ENCODE measurements at places on chromosomes 11 and 22. TPM values are rescaled to one million over a fixed set of nuclear protein-coding genes. Genes with fewer than 3 reads are reported as not detected.

Gene FOLH1
- total RNA-seq = not detected

Gene SPDYC
- total RNA-seq = not detected

Gene LRRC74B
- total RNA-seq = not detected

Gene EXPH5
- 0.05 TPM for total RNA-seq

Gene GGT5
- total RNA-seq = 3.7 TPM

Gene DNAJC24
- total RNA-seq = 9.2 TPM

Gene PHOX2A
- not detected for total RNA-seq

Gene OR4D5
- not detected for total RNA-seq

Gene INS
- not detected for total RNA-seq

Gene TYR
- total RNA-seq = not detected

Gene SLC29A2
- total RNA-seq = 5.8 TPM

Gene ARHGAP8
- total RNA-seq = 1.4 TPM

Gene SCN2B
- total RNA-seq = not detected

Gene NUDT22
- total RNA-seq = 34.8 TPM

Gene KRTAP5-6
- total RNA-seq = not detected

Gene CD3E
- total RNA-seq = not detected

Gene DTX4
- total RNA-seq = 4.1 TPM

Gene RBMXL2
- not detected for total RNA-seq

All from A549 treated with ZK216348 at 1 μM for 4 hours (cell line).